ENCODE measurements at places on chromosomes 1 and 21.
A peak's percentile ranks its signal among the peaks of the same experiment; 100 is the strongest.

DNA sequence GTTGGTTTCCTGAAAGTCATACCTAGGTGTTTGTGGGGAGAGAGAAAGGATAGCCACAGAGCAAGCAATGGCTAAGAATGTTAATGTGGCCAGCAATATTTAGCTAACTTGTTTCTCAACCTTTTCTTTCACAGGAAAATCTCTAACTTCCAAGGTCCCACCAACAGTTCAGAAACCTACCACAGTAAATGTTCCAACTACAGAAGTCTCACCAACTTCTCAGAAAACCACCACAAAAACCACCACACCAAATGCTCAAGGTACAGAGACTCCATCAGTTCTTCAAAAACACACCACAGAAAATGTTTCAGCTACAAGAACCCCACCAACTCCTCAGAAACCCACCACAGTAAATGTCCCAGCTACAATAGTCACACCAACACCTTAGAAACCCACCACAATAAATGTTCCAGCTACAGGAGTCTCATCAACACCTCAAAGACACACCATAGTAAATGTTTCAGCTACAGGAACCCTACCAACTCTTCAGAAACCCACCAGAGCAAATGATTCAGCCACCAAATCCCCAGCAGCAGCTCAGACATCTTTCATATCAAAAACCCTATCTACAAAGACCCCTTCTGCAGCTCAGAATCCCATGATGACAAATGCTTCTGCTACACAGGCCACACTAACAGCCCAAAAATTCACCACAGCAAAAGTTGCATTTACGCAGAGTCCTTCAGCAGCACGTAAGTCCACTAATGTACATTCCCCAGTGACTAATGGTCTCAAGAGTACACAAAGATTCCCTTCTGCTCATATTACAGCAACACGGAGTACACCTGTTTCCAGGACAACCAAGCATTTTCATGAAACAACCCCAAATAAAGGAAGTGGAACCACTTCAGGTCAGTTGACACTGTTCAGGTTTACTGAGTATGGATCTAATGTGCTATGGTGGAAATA lies 15.3 kb downstream of the CD55 start:
- peak; percentile 8 for DNase-seq

- no peak for DNase-seq
These were observed 17.7 kb downstream of the CD53 start for GRCh38 chr1:110890474-110891196.

- DNase-seq: peak; percentile 55
These were observed 6.9 kb upstream of the A3GALT2 start for GRCh38 chr1:33327587-33328325.

DNA sequence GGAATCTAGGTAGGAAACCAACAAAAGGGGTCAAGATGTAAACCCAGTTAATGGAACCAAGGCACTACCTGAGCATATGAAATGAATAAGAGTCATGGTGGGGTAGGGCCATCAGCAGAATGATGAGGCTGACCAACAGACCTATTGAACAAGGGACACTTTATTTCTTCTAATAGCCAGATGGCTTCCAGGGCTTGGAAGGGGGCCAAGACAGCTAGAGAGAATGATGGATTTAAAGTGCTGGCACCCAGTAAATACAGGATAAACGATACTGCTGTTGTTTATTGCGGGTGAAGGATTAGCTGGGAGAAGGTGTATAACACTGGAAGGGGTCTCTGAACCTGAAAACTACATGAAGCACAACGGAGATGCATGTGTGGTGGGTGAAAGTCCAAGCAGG lies 15.6 kb downstream of the DDAH1 start:
- peak; percentile 50 for DNase-seq

DNA sequence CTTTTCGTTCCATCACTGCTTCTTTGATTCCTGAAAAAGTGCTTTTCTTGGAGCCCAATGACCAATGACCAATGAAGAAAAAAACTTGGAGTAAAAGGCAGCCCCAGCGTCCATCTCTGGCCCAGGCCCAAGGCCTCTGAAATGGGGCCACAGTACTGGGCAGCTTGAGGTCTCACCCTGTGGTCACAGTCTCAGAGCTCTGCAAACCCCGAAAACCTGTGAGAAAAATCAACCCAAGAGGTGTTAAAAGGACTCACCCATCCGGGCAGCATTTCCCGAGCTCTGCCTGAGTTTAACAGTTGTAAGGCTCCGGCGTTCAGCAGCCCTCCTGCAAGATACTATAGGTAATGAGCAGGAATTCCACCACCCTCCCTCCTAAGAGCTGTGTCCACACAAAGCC lies 2.1 kb upstream of the EFHD2 start:
- DNase-seq: no peak

GRCh38 chr1:218473522-218473921 lies 128.4 kb downstream of the TGFB2 start:
- no peak for DNase-seq

- peak; percentile 72 for DNase-seq
These were observed 28.4 kb downstream of the TRIM11 start for GRCh38 chr1:228378090-228378872.

GRCh38 chr1:156647351-156647750 lies 5.4 kb downstream of the BCAN start:
- no peak for DNase-seq

GRCh38 chr1:224929335-224930237 lies at the start of gene DNAH14:
Gene DNAH14, plus strand, starts transcription at chr1:224929675. Its CDS starts 23,028 bp downstream, at chr1:224952703.
- peak; percentile 73 for DNase-seq

- DNase-seq: no peak
These were observed 595.6 kb downstream of the NPHP4 start for GRCh38 chr1:5396593-5396992.

DNA sequence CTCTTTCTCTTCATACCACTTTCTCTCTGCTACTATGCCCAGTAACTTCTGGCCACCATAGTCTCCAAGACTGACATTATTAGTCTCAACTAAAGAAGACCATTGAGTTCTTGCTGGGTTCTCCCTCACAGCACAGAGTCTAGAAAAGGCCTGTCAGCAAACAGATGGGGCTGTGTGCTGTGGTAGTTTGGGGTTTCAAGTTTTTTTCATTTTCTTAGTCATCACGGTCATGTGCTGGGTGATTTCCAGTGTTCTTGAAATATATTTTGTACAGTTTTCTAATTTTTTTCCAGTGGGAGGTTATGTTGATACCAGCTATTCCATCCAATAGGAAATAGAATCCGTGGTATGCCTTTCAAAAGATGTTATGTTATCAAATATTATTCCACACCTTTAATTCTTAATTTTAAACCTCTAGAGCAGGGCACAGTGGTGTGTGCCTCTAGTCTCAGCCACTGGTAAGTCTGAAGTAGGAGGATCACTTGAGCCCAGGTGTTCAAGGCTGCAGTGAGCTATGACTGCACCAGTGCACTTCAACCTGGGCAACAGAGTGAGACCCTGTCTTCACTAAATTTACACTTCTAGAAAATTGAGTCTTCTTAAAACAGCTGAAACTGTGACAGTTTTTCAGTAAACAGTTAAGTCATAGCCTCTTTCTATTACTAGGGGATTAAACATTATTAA lies 8.3 kb downstream of the CFHR2 start:
- no peak for DNase-seq

- no peak for DNase-seq
These were observed 52.0 kb downstream of the ECE1 start for GRCh38 chr1:21238141-21238800.

- no peak for DNase-seq
These were observed 27.0 kb upstream of the NPL start for GRCh38 chr1:182762536-182762935.

GRCh38 chr1:198174297-198174696 lies 17.5 kb downstream of the NEK7 start:
- DNase-seq: no peak

- no peak for DNase-seq
These were observed 129.6 kb downstream of the DPYD start for GRCh38 chr1:97791251-97791650.

DNA sequence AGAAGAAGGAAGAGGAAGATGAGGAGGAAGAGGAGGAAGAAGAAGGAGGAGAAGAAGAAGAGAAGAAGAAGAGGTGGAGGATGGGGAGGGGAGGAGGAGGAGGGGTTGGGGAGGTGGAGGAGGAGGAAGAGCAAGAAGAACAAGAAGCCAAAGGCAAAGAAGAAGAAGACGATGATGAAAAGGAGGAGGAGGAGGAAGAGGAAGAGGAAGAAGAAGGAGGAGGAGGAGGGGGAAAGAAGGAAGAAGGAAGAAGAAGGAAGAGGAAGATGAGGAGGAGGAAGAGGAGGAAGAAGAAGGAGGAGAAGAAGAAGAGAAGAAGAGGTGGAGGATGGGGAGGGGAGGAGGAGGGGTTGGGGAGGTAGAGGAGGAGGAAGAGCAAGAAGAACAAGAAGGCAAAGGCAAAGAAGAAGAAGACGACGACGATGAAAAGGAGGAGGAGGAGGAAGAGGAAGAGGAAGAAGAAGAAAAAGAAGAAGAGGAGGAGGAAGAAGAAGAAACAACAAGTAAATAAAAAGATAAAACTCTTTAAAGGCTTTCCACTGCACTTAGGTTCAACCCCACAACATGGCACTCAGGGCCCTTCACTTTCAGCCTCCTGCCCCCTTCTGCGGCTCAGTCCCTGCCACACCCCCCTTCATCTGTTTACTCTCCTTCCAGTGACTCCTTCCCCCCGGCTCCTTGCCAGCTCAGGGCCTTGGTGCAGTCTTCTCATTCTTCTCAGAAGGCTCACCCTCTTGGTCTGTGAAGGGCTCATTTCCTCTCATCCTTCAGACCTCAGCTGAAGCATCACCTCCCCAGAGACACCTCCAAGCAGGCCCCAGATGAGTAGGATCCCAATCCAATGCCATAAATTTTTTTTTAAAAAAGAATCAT lies 114.0 kb downstream of the KCNN3 start:
- DNase-seq: no peak

DNA sequence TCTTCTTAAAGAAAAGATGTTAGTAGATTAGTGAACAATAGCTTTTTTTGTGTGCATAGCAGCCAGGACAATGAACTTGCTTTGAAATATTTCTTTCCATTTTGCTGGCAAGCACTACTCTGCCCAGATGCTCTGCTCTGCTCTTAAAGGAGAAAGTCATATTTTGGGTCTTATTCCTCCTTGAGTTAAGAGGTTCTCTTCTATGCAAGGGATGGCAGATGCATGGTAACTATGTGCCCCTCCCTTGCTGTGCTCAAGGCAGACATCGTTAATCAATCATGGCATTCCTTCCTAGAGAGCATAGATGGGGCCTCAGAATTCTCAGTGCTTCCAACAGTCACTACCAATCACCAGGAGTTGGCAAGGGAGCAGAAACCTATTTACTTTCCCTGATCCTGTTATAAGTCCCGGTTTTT lies 27.6 kb downstream of the NIPAL3 start:
- DNase-seq: peak; percentile 29

- no peak for DNase-seq
These were observed 496 bp downstream of the VPS45 start for GRCh38 chr1:150068109-150068435.

- no peak for DNase-seq
These were observed 75.8 kb downstream of the CTH start for GRCh38 chr1:70486676-70487458.

- DNase-seq: no peak
These were observed 22.3 kb downstream of the WLS start for GRCh38 chr1:68210027-68210426.

DNA sequence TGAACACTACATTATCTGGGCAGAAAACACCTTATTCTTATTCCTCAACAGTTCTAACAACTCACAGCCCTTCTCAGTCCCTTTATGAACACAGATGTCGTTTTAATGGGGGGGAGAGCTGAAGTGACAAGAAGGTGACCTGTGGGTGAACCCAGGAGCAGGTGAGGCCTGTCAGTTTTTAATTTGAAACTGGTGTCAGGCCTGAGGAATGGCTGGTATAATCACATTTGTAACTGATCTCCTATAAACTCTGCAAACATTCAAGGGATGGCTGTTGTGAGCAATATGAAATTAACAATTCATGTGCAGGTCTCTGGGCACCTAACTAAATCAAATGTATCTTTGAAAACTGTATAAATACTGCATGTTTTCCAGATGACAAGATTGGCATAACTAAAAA lies 362.1 kb upstream of the NR5A2 start:
- peak; percentile 21 for DNase-seq
